Adrenal gland (tissue), 19 donors: ENCODE measurements at places on chromosomes 1 and 21. TPM values are rescaled to one million over a fixed set of nuclear protein-coding genes. Genes with fewer than 3 reads are reported as not detected.

TCHHL1 gene
- total RNA-seq, result not detected

TXLNA gene
- total RNA-seq, result 72.7 TPM

GFI1 gene
- total RNA-seq, result 0.11 TPM

HTR1D gene
- total RNA-seq, result not detected
